Lung (tissue), 17 donors: ENCODE measurements at places on chromosomes 3 and 15.
A peak's percentile ranks its signal among the peaks of the same experiment; 100 is the strongest.

- DNase-seq, result no peak
Observed at GRCh38 chr3:38022301-38022700, 7.1 kb downstream of the PLCD1 start.

DNA sequence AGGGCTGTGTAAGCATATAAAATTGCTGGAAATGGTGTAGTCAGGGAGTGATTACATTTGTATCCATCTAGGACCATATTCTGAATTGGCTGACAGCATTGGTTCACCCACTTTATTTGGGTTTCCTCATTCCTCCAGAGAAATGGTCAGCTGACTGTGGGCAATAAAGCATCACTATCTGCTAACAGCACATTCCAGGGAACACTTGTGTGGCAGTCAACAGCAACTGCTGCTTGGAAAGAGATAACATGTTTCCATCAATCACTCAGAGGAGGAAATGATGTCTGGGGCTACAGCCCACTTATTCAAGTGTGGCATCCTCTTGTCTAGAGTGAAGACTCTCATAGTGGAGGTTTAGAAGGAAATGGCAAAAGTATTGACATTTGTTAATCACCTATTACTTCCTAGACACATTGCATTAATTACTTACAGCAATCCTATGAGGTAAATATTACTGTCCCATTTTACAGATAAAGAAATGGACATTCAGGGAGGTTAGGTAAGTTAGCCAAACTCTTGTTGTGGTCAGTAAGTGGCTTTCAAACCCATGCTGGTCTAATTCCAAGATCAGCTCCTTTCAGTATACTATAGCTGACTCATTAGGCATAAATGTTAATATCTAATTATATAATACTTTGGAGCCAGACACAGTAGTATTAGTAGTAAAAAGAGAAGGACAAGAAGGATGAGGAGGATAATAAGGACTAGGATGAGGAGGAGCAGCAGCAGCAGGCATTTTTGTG lies 247.8 kb downstream of the ALCAM start:
- DNase-seq, result no peak

GRCh38 chr3:48623851-48624547 lies 2.4 kb upstream of the TMEM89 start:
- DNase-seq, result peak; percentile 44

DNA sequence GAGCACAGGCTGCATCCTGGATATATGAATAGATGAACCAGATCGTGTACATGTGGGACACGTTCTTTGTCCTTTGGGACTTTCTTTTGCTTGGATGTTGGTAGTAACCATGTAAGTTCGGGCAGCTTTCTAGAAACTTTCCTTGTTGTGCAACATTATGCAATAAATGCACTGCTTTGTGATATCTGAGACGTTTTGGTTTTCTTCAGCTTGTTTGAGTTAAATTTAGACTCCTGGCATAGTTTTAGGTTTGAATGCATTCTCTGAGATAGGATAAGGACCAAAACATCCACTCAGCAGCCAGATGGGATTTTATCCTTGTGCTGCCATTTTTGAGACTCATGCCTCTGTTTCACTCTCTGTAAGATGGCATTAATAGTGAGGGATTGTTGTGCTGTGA lies 158.9 kb downstream of the IGF1R start:
- DNase-seq, result no peak

DNA sequence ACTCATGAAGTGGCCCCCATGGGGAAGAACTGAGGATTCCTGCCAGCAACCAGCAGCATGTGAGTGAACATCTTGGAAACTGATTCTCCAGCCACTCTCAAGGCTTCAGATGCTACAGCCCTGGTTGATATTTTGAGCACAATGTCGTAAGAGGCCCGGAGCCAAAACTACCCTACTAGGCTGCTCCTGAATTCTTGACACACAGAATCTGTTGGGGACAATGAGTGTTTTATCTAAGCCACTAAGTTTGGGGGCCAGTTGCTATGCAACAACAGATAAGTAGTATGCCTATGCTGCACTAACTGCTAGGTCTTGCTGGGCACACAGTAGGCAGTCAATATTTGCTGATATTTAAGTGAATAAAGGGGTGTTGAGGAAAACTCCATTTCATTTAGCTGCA lies 89.9 kb upstream of the CHL1 start:
- DNase-seq, result no peak

DNA sequence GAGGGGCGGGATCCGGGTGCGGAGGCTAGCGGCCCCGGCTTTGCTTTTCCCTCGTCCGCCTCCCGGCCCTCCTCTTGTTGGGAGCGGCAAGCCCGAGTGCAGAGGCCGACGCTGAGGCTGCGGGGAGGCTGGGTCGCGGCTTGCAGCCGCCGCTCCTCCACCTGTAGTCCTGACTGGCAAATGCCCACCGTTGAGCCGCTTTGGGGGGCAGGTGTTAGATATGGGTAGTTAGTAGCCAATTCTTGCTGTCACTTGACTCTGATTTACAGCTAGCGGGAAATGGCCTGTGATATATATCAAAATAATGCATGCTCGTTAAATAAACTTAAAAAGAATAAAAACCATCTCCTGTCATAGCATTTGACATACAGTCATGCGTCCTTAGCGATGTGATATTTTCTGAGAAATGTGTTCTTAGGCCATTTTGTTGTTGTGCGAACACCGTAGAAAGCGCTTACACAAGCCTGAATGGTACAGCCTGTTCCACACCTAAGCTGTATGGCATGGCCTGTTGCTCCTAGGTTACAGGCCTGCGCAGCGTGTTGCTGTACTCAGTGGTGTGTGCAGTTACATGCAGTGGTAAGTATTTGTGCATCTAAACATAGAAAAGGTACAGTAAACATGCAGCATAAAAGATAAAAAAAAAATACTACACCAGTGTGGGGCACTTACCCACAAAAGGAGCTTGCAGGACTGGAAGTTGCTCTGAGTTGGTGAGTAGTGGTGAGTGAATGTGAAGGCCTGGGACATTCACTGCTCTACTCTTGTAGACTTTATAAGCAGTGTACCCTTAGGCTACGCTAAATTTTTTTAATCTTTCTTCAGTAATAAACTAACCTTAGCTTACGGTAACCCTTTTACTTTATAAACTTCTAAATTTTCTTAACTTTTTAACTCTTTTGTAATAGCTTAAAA lies 873 bp downstream of the CAPN7 start:
- DNase-seq, result peak; percentile 18

GRCh38 chr3:190531406-190531805 lies 17.5 kb downstream of the IL1RAP start:
- no peak for DNase-seq

GRCh38 chr3:36635731-36636130 lies 128.6 kb downstream of the DCLK3 start:
- no peak for DNase-seq

DNA sequence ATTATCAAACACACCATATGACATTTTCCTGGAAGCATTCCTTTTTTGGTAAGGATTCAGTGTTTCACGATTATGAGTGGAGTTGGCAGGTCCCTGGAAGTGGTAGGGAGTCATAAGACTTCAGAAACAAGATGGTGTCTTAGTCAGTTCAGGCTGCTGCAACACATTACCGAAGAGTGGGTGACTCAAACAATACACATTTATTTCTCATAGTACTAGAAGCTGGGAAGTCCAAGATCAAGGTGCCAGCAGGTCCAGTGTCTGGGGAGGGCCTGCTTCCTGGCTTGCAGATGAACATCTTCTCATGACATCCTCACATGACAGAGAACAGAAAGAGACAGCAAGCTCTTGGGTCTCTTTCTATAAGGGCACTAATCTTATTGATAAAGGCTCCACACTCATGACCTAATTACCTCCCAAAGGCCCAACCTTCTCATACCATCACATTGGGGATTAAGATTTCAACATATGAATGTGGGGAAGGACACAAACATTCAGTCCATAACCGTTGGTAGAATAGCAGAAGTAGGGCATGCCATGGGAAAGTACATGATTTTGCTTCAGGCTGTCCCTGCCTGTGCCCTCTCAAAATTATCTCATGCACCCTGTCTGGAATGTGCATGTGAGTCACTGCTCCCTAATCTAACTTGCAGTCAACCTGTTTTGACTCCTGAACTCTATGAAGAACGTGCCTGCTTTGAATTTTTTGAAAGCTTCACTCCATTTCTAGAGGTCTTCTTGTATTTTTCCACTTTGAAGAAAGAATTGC lies 72.5 kb downstream of the GTPBP8 start:
- no peak for DNase-seq

DNA sequence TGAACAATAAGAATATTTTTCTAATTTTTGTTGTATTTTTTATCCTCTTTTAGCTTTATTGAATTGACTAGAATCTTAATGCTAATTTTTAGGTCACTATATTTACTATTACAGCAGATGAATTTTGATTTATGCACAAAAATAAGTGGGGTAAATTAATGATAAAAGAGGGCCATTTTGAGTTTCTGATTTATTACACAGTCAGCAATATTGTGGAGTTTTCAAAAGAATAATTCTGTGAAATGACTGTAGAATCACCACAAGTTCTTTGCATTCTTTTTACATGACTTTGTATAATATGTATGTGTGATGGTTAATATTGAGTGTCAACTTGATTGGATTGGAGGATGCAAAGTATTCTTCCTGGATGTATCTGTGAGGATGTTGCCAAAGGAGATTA lies 812.4 kb upstream of the DPPA4 start:
- DNase-seq, result no peak

GRCh38 chr15:99477791-99478471 lies 87.9 kb upstream of the MEF2A start:
- peak; percentile 52 for DNase-seq

- no peak for DNase-seq
Observed at GRCh38 chr15:82898961-82899360, 53.6 kb downstream of the HOMER2 start.

GRCh38 chr3:71318458-71318827 lies 265.1 kb downstream of the FOXP1 start:
- DNase-seq, result peak; percentile 26

GRCh38 chr3:81760215-81760614 lies 1.2 kb downstream of the GBE1 start:
- peak; percentile 10 for DNase-seq

GRCh38 chr3:123329636-123330340 lies 119.1 kb downstream of the ADCY5 start:
- DNase-seq, result no peak

DNA sequence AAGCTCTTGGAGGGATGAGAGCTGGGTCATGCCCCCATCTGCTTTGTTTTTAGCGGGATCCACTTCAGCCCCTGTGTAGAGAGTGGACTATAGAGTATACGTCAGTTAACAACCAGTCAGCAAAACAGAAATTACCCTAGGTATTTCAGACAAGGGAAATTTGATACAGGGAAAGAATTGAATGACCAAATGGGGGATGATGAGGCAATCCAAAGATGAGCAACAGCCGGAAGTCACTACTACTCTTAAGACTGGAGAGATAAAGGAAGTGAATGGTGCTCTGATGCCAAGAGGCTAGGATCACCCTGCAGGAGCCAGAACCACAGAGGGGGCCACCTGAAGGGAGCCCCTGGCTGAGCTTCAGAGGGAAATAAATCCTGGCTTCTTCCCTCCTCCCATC lies 1.7 kb upstream of the GPR62 start:
- peak; percentile 26 for DNase-seq

DNA sequence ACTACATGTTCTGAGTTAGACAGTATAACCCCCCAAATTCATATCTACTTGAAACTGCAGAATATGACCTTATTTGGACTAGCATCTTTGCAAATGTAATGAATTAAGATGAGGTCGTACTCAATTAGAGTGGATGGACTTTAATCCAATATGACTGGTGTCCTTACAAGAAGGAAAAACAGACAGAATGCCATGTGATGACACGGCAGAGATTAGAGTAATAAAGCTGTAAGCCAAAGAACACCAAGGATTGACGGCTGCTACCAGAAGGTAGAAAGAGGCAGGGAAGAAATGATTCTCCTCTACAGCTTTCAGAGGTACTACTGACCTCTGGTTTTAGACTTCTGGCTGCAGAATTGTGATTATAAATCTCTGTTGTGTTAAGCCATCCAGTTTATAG lies 30.3 kb downstream of the GALK2 start:
- no peak for DNase-seq

- DNase-seq, result no peak
Observed at GRCh38 chr3:164612751-164613150, 465.5 kb downstream of the SI start.

DNA sequence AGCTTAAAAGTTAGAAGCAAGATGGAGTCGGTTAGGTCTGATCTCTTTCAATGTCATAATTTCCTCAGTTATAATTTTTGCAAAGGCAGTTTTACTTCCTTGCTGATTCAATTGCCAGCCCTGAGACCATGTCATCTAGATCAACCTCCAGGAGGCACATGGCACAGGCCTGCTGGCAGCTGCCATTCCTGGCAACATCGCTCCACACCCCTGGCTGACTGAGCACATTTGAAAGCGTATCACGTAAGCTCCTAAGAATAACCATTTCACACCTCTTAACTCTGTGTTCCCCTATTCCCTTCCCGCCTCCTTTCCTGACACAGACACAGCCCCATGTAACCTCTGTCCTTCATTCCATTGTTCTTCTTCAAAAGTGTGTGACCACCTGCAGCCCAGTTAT lies 313.9 kb upstream of the CTNNB1 start:
- no peak for DNase-seq

GRCh38 chr3:88044411-88044810 lies 14.4 kb downstream of the CGGBP1 start:
- DNase-seq, result no peak

DNA sequence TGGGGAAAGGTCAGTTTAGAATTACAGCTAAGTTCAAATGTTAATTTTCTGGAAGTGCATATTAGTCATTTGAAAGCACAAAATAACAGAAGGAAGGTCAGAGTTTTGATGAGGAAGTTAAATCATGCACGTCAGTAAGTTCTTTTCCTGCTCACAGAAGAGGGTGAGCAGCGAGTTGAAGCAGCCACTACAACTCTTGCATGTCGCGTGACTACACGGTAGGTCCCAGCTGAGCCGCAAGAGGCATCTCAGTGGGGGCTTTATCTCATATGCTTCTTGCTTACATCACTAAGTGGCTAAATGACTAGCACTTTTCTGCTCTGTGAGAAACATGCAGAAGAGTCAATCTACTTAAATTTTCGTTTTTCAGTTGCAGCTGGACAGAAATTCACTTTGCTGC lies 21.3 kb upstream of the SEC62 start:
- DNase-seq, result peak; percentile 14

GRCh38 chr15:90114451-90114901 lies 12.2 kb upstream of the IDH2 start:
- DNase-seq, result no peak

DNA sequence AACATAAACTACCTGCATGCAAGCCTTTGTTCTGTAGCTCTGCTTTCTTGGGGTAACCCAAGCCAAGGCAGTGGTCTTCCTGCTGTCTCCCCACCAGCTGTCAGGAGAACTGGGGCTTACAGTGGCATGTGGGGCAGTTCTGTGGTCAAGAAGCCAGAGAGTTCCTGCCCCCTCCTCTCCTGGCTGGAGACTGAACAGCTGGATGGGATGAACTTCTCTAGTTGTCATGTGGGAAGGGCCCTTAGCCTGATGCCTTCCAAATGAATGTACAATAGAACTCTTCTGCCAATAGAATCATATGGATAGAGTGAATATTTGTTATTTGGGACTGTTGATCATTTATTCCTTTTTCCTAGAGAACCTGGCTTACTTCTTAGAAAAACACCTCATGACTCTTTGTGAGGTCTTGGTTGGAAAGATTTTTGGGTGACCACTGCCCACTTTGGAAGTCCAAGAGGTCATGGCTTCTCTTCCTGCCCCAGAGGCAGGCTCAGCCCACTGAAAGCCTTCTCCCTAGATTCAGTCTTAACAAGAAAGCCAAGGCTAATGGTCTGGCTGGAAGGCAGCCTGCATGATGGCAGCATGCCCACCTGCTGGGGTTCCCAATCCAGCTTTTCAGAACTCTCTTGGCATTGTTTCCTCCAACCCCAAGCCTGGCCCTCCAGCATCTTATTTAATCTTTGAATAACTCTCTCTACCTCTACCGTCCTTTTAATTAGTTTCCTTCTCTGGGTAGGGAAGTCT lies 462.9 kb upstream of the PROK2 start:
- no peak for DNase-seq

GRCh38 chr3:101819649-101820206 lies 29.6 kb upstream of the NFKBIZ start:
- no peak for DNase-seq
